ENCODE measurements at places on chromosomes 1 and 21.

DNA sequence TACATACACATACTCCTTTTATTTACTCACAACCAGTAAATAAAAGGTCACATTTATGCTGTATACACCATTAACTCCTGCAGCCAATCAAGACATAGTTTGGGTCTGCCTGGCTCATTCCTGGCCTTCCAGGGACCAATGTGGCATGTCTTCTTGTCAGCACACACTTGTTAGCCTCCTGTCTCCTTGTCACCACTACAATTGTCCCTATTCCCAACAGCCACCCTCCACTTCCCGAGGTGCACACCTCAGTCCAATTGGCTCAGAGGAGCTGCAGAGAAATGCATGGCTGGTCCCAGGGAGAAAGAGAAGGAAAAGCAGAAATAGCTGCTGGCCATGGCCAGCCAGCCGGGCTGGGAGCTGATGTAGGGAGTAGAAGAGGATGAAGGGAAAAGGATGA lies 116.9 kb downstream of the PLXNA2 start:
- no peak for DNase-seq

- DNase-seq, result no peak
Measured at GRCh38 chr1:39954324-39954869, 548 bp upstream of the MFSD2A start.

DNA sequence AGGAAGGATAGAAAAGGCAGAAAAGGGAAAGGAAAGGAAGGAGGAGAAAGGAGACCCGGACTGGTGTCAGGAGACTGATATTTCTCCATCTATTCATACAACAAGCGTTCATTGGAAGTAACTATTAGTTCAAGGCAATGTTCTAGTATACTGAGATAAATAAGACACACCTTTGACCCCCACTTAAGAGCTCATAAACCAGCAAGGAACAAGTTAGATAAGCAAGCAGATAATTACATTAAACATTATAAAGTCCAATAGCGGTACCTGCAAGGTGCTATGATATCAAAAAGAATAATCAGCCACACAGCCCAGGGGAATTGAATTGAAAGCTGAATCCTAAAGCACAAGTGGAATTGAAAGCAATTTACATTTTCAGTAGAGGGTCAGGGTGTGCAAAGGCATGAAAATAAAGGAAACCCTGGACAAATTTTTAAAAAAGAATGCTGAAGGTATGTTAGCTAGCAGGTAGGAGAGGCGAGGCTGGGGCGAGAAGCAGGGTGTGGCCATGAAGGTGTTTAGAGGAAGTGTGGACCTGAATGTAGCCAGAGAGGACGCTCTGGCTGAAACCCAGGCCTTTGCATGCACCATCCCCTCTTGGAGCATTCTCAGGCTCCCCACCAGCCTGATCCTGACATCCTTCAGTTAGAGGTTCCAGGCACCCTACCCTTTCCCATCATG lies 200.0 kb downstream of the SETD4 start:
- DNase-seq, result no peak

DNA sequence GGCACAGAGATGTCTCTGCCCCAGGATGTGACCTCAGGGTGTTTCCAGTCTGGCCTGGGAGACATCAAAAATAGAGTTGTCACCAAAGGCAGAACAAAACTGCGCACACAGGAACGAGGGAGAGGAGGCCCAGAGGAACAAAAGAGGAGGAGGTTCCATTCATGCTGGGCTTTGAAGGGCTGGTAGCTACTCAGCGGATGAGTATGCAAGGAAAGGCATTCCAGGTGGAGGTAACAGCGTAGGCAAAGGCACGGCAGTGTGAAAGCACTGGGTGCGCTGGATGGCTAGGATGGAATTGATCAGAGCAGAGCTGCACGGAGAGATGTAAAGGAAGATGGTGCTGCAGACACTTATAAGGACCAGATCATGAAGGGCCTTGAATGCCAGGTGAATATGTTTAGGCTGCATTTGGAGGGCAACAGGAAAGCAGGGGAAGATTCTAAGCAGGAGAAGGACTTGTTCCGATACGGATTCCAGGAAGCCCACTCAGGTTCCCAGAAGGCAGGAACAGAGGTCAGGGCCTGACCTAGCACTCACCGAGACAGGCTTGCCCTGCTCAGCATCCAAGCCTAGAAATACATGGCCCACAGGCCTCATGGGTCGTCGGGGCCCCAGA lies 6.3 kb downstream of the COL16A1 start:
- no peak for DNase-seq

GRCh38 chr1:85049735-85050166 lies 1.5 kb upstream of the MCOLN3 start:
- DNase-seq, result no peak

- DNase-seq, result no peak
Measured at GRCh38 chr1:77051425-77051824, 167.8 kb downstream of the PIGK start.

DNA sequence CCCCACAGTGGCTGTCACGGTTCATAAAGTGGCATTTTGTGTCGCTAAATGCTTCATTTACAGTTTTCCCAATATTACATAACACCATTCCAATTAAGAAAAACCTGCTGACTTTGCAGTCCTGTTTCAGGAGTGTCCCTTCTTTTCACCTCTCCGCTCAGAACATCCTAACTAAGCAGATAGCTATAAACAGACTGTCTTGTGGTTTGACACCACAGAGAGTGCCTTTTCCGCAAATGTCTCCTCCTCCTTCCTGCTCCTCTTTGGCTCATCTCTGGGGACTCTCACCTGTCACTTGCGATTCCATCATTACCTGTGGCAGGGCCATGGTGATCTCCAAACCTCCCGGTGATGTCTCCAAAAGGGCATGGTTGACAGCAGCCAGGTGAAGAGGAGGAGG lies 119.0 kb downstream of the CNIH3 start:
- DNase-seq, result no peak

DNA sequence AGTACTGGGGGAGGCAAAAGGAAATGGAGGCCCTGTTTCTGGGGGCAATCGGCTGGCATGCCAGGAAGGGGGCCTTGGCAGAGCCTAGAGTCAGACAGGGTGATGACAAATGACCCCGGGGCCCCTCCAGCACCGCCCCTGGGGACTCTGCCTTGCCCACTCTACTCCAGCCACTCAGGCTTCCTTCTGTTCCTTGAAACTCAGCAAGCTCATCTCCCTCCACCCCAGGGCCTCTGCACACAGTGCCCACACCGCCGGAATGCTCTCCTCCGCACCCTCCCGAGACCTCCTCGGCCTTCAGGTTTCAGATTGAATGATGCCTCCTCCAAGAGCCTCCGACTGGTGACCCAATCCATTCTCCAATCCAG lies 122.5 kb upstream of the ZBTB40 start:
- no peak for DNase-seq

DNA sequence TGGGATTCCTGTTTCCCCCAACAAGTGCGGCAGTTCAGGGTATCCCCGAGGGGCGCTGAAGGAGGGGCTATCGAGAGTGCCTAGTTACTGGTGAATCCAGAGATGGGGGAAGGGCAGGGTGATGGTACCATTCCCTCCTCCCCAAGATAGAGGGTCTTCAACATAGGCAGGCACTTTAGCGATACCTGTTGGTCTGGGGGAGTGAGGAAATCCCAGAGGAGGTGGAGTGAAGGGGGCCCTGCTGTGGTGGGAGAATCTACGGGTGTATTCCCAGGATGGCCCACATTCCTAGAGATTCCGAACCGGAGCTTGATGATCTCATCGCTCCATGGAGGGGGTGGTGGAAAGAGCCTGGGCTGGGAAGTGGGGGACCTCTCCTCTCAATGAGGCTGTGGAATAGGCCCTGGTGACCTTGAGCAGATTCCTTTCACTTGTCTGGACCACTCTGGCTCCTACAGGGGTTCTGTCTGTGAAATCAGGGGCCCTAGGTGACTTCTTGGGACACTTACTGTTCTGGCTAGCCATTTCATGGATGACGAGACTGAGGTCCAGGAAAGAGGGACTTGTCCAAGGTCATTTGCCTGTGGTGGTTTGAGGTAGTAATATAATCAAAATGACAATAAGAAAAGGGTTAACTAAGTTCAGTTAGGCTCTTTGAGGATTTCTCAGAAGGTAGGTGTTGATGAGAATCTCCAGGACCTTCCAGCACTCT lies 52.7 kb upstream of the SYNC start:
- no peak for DNase-seq

DNA sequence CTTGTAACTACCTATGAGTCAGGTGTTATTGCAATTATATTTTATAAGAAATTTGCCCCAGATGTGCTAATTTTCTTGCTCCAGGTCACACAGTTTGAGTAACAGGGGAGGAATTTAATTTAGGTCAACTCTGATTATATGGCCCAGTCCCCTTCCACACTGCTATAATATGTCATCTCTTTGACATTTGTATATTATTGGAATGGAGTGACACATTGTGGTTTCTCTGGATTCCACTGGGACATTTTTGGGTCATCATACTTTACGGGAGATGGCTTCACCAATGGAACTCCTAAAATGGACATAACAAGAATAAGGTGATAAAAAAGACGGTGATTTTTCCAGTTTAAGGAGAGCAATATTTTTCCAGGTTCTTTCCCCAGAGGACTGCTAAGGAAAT lies 191.2 kb downstream of the DISC1 start:
- DNase-seq, result no peak

DNA sequence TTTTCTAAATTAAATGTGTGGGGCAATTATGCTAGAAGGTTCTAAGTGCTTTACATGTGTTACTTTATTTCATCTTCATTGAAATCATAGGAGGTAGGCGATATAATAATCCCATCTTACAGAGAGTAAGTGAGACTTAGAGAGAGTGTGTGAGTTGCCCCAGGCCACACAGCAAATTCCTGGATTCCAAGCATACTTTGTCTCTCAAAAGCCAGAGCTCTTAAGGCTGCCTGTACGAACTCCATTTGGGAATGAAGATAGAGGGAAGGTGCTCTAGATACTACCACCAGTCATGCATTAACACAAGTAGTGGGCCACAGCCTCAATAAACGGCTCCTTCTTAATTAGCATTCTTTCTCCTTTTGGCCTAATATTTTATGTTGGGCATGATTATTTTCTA lies 170.1 kb downstream of the SIPA1L2 start:
- no peak for DNase-seq

DNA sequence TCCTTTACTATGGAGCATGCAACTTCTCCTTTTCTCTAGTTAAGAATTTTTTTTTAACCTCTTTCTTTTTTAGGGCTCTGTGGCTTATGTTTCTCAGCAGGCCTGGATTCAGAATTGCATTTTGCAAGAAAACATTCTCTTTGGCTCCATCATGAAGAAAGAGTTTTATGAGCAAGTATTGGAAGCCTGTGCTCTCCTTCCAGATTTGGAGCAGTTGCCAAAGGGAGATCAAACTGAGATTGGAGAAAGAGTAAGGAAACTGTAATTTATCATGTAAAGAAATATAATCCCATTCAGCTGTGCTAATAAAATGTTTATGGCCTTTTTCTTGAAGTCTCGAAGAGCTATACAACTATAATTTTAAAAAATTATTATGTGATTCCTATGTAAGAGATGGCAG lies 70.1 kb downstream of the HSPA13 start:
- DNase-seq, result no peak

DNA sequence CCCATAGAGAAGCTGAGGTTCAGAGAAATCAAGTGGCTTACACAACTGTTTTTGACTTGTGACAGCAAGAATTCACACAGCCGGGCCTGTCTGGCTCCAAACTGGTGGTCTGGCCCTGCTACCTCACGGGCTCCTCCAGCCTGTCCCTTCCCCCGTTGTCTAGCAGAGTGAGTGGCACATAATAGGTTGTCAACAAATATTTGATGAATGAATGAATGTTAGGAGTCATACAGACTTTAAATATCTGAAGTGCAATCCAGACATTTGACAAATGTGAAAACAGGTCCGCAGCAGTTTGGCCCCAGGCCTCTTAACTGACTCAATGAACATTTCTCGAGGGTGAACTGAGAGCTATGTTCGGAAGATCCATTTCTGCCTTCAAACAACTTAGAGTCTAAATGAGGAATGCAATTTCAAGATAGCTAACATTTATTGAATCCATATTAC lies 1.1 kb upstream of the RHOC start:
- no peak for DNase-seq

GRCh38 chr1:51648180-51649109 lies 31.6 kb downstream of the OSBPL9 start:
- DNase-seq, result no peak

DNA sequence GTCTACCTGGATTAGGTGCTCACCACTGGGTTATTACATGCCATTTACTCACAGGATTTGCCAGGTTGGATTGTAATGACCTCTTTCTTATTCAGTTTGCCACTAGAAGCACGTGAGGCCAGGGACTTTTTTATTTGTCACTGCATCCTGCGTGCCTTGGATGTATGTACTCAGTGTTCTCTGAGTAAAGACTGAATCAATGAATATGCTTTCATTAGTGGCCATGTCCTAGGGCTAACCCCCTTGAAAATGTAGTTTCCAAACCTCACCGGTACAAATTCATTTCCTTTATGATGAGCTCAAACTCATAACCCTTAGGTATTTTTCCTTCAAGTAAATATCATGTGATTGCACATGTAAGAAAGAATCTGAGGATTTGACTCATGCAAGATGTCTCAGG lies 1.3 kb upstream of the ZP4 start:
- DNase-seq, result no peak

GRCh38 chr1:13730291-13730690 lies 30.3 kb downstream of the PRDM2 start:
- DNase-seq, result no peak

DNA sequence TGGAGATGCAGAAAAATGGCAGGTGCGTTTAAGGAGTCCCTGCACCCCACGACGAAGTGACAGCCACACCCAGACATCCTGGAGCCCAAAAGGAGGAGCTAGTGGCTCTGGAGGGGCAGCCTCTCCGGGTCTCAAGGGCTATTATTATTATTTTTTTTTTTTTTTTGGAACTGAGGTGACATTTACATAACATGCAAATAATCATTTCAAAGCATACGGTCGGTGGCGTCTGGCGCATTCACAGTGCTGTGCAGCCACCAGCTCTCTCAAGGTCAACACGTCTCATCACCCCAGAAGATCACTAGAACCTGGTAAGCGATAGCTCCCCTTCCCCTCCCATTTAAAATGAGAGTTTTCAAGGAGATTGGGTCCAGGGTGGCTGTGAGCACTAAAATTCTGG lies 67.5 kb upstream of the PDE9A start:
- no peak for DNase-seq

- no peak for DNase-seq
Measured at GRCh38 chr1:234683861-234684632, 74.1 kb upstream of the IRF2BP2 start.

- peak; percentile 65 for DNase-seq
Measured at GRCh38 chr1:224329842-224330753, at the start of gene NVL. Gene NVL, minus strand, starts transcription at chr1:224330172. Its CDS starts 45 bp downstream, at chr1:224330127.

DNA sequence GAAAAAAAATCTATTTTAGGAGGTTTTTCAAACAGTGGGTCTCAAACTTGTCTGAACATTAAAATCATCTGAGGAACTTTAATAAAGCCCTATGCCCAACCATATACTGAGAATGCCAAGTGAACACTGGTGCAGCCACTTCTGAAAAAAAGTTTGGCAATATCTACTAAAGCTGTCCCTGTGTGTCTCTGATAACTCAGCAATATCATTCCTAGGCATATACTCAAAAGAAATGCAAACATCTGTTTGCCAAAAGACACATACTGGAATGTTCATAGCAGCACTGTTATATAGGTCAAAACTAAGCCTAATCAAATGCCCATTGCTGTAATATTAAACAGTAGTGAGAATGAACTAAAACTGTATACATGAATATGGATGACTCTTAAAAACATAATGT lies 74.2 kb upstream of the RGS4 start:
- DNase-seq, result no peak

- DNase-seq, result no peak
Measured at GRCh38 chr1:204304067-204304466, 55.7 kb downstream of the PLEKHA6 start.

All from stimulated activated CD8-positive, alpha-beta memory T cell treated with anti-CD3 and anti-CD28 coated beads, Interleukin-7, amount 100 ng/mL, for 48 hours (primary cell).